Glomerular endothelial cell (primary cell): ENCODE measurements at places on chromosomes 16 and 17. TPM values are rescaled to one million over a fixed set of nuclear protein-coding genes. Genes with fewer than 3 reads are reported as not detected.

DNA sequence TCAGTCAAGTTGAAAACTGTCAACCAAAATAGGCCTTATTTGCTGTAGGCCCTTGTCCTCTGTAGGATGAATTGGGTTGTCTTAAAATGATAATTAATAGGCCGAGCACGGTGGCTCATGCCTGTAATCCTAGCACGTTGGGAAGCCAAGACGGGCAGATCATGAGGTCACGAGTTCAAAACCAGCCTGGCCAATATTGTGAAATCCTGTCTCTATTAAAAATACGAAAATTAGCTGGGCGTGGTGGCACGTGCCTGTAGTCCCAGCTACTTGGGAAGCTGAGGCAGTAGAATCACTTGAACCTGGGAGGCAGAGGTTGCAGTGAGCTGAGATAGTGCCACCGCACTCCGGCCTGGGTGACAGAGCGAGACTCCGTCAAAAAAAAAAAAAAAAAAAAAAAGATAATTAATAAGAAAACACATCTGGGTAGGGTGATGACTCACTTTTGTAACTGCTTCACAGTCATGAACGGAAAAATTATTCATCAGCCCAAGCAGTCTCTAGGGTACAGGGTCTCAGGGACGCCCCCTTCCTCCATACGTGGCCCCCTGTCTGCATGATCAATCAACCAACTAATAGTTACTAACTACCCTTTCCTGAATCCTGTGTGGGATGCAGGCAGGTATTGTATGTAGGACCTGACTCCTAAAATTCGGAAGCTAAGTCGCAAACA is 137.0 kb upstream of the RCVRN start:
- DNase-seq: no peak

DNA sequence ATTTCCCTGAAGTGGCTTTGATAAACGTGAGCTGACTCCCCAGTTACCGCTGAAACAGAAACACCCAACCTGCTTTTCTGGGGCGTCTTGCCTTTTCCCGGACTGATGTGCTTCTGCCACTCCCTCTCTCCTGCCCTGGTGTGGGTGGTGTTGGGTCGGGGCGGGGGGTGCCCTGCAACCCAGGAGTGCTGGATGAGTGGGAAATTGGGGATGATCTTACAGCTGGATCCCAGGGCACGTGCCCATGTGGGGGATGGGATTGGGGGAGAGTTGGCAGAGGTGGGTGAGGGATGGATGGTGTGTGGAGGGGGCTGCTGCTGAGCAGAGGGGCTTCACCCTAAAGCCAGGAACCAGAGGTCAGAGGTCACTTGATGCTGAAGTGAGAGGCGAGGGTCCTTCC is 28.5 kb downstream of the PGS1 start:
- DNase-seq: no peak

- no peak for DNase-seq
Measured at GRCh38 chr16:81715358-81716196, 63.5 kb upstream of the PLCG2 start.

DNA sequence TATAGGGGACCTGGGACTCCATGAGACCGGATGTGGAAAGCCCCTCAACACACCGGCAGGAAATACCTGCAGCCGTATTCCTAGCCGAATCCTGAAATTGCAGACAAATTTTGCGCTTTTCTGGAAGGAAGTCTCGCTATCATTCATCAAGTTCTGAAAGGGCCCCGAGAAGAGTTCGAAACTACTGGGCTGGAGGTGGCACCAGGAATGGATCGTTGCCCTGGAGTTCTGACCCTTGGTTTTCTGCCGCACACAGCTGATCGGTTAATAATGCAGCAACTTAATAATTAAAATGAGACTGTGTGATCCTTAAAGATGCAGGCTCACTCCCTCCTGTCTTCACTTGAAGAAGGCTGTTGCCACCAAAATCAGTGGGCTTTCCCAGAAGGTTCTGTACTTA is 55.7 kb upstream of the MRTFB start:
- DNase-seq: no peak

DNA sequence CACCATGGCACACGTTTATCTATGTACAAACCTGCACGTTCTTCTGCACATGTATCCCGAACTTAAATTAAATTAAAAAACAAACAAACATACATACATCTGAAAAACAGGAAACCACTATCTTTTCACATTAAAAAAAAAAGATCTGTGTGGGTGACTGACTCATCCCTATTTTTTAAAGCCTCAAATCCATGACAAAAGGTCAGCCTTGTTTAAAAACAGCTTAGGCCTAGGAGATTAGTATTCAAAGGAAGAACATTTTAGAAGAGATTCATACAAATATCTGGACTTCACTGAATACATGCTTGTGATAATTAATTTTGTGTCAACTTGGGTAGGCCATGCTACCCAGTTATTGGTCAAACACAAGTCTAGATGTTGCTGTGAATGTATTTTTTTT is 4.7 kb upstream of the PRKAR1A start:
- DNase-seq: no peak

GRCh38 chr17:20116683-20117309 is 107.6 kb downstream of the SPECC1 start:
- no peak for DNase-seq

DNA sequence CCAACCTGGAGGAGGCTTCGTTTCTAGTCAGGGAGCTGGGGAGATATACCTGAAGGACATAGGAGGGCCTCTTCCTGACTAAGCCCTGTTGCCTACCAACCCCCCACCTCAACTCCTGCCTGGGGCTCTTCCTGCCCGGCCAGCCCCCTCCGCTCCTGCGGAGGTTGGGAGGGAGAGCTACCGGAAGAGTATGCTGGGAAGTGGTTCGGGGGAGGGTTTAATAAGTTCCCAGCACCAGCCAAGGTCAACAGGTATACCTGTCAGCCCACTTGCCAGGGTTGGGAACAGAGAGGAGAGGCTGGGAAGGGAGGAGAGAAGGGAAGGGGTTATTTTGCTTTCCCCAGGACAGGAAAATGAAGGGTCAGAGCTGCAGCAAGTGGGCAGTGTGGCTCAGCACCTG is 4.7 kb downstream of the PPP1R1B start:
- DNase-seq: no peak

DNA sequence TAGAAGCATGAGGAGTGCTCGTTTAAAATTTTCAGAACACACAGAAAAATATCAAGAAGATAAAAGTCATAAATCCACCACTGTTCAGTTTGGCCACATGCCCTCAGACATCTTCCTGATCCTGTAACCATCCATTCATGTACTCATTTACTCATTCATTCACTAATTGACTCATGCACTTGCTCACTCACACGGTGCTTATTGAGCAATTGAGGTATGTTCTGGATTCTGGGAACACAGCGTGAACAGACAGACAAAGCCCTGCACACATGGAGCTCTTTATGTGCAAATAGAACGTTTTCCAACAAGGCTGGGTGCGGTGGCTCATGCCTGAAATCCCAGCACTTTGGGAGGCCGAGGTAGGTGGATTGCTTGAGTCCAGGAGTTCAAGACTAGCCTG is 10.2 kb upstream of the NATD1 start:
- DNase-seq: no peak

GRCh38 chr17:1077986-1078711 is 81.2 kb downstream of the TIMM22 start:
- no peak for DNase-seq

- no peak for DNase-seq
Measured at GRCh38 chr17:56623383-56623782, 29.9 kb downstream of the NOG start.

GRCh38 chr16:70493802-70494201 is 29.6 kb downstream of the COG4 start:
- no peak for DNase-seq

DNA sequence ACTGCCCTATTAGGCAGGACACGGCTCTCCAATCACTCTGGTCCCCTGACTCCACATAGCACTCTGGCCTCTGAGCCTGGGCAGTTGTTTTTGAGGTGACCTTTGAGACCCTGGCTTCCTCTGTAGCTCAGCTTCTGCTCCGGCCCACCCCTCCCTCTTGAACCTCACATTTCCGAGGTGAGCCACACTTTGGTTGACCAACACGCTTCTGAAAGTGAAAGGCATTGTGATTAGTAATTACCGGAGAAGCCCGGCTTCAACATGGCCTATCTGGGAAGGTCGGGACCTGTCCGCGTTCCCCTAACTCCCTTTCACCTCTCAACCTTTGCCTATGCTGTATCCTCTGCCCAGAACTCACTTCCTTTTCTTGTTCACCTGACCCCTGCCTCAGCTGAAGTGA is 10.3 kb upstream of the ITGAX start:
- no peak for DNase-seq

GRCh38 chr16:84090211-84090610 is 26.5 kb downstream of the MBTPS1 start:
- DNase-seq: no peak

DNA sequence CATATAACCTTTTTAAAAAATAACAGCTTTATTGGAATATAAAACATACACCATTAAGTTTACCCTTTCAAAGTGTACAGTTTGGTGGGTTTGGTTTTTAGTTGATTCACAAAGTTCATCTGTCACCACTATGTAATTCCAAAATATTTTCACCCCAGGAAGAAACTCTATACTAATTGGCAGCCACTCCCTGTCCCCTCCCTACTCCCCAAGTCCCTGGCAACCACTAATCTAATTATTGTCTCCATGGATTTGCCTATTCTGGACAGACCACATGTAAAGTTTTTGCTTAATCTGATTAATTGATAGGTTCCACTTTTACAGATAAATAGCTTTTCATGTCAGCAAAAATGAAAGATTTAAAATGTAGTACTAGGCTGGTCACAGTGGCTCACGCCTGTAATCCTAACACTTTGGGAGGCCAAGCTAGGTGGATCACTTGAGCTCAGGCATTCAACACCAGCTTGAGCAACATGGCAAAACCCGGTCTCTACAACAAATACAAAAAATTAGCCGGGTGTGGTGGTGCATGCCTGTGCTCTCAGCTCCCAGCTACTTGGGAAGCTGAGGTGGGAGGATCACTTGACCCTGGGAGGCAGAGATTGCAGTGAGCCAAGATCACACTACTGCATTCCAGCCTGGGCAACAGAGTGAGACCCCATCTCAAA is 25.0 kb upstream of the MAPK3 start:
- no peak for DNase-seq

DNA sequence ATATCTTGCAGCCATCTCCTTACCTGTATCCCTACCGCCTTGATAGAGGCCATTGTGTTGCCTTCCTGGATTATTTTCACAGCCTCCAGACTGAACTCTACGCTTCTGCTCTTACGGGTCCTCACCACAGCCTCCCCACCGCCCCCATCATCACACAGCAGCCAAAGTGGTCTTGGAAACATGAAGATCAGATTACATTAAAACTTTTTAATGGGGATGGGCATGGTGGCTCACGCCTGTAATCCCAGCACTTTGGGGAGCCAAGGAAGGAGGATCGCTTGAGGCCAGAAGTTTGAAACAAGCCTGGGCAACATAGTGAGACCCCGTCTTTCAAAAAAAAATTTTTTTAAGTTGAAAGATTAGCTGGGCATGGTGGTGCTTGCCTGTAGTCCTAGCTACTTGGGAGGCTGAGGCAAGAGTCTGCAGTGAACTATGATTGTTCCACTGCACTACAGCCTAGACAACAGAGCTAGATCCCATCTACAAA is 150.5 kb downstream of the NPIPB5 start:
- DNase-seq: no peak

DNA sequence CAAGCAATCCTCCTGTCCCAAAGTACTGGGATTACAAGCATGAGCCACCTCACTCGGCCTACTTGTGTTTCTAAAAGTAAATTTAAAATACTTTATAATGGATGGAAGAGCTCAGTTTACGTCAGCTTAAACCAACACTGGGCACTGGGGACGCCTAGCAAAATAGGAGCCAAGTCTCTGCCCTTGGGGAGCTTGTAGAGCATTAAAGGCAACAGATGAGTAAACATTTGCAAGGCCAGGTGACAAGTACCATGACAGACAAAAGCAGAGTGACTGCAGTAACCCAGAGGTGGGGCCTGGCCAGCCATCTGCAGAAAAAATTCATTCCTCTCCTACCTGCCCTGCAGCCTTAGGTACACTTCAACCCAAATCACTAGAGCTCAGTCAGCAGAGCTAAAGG is 12.1 kb upstream of the NLK start:
- DNase-seq: no peak

DNA sequence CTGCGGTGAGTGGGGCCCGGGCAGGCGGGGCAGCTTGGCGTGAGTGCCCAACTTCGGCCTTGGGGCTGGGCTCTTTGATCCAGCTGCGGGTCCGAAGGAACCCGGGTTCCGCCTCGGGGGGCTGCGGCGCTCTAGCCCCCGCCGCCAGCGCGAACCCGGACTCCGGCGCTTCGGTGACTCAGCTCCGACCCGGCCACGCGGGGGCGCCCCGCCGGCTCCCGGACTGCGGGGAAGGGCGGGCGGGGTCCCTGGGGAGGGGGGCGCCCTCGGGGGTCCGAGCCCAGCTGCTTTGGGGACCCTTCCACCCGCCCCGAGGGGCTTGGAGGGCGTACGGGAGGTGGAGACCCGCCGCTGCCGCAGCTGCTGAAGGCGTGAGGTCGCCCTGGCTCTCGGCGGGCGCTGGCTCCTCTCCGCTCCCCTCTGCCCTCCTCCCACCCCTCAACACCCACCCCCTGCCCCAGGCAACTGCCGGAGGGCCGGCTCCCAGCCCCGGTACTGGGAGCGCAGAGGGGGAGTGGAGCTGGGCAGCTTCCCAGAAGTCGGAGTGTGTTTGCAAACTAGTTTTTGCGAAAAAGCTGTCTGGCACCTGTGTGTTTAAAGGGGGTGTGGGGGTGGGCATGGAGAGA is 516 bp downstream of the CPNE2 start:
- DNase-seq: no peak

DNA sequence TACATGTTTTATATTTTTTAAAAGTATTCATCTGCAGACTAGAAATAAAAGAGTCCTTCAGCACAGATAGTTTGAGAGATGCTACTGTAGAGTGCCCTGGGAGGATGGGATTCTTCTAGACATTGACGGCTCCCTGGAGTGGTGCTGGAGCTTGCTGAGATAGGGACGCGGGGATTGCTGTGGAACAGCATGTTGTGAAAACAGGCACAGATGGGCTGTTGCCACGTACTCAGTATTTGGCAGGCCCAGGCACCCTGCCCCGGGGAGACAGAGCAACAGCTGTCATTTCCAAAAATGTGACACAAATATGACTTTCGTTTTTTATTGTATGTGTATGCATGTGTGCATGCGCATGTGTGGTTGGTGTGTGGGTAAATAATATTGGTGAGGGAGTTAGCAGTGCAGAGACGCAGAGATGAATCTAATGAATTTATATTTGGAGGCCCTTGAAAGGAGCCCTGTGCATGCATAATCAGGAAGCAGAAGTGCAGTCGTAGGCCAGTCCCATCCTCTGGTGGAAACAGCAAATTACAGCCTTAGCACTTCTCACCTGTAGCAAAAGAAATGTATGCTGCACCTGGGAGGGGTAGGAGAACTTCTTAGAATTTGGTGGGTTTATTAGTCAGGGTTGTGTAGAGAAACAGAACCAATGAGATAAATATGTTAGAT is 6.2 kb upstream of the ABCA8 start:
- DNase-seq: no peak

Gene CTRB2
- total RNA-seq: not detected in 2 replicates

Gene HEXIM2
- total RNA-seq: 1.3 and 3.3 TPM in 2 replicates

Gene ABCC12
- not detected in 2 replicates for total RNA-seq

Gene TBC1D3H
- not detected in 2 replicates for total RNA-seq

Gene SCGB1C2
- not detected in 2 replicates for total RNA-seq

Gene TBC1D28
- total RNA-seq: not detected in 2 replicates

Gene ST6GALNAC2
- total RNA-seq: 1.8 and 3.3 TPM in 2 replicates

Gene GPR142
- 0.10 TPM in 1 of 2 replicates, not detected in the other for total RNA-seq

Gene ADORA2B
- 10.7 and 17.0 TPM in 2 replicates for total RNA-seq

Gene PKMYT1
- total RNA-seq: 9.0 and 12.9 TPM in 2 replicates

Gene ALOX12
- not detected in 2 replicates for total RNA-seq

Gene RSL1D1
- 96.8 and 134 TPM in 2 replicates for total RNA-seq

Gene IRF8
- 0.63 and 1.5 TPM in 2 replicates for total RNA-seq

Gene TBC1D26
- total RNA-seq: not detected in 2 replicates

Gene TP53TG3C
- not detected in 2 replicates for total RNA-seq

Gene SGCA
- total RNA-seq: not detected in 2 replicates

Gene GPT2
- total RNA-seq: 8.3 and 11.0 TPM in 2 replicates

Gene CTRB1
- total RNA-seq: not detected in 2 replicates

Gene ZNF213
- 7.5 and 15.1 TPM in 2 replicates for total RNA-seq

Gene DNAH3
- not detected in 2 replicates for total RNA-seq
